Natural killer cell (primary cell): ENCODE measurements at places on chromosomes 6 and 20. TPM values are rescaled to one million over a fixed set of nuclear protein-coding genes. Genes with fewer than 3 reads are reported as not detected.

Gene TBC1D7
- total RNA-seq, result 24.3 TPM

Gene COL19A1
- total RNA-seq, result 0.18 TPM

Gene DLL1
- 6.0 TPM for total RNA-seq

Gene SLC17A9
- total RNA-seq, result 24.0 TPM

Gene CEP162
- total RNA-seq, result 11.2 TPM

Gene OLIG3
- not detected for total RNA-seq

Gene OR2H2
- total RNA-seq, result not detected

Gene EHMT2
- 49.3 TPM for total RNA-seq

Gene LAMA4
- total RNA-seq, result not detected

Gene MUCL3
- not detected for total RNA-seq

Gene FAM217A
- not detected for total RNA-seq

Gene HRH3
- total RNA-seq, result not detected

Gene ZC2HC1B
- total RNA-seq, result not detected

Gene BPIFB4
- total RNA-seq, result not detected

Gene TFAP2D
- total RNA-seq, result not detected

Gene SCGN
- total RNA-seq, result not detected

Gene RPS6KA2
- 2.8 TPM for total RNA-seq
